Left forelimb (tissue), 1 donor: ENCODE measurements at places on chromosomes 5 and 9.
A peak's percentile ranks its signal among the peaks of the same experiment; 100 is the strongest.

- peak; percentile 78 for DNase-seq
These were observed 159.7 kb upstream of the VLDLR start for GRCh38 chr9:2461892-2462291.

- DNase-seq = no peak
These were observed 36.4 kb downstream of the GGTA1 start for GRCh38 chr9:121463026-121463807.

DNA sequence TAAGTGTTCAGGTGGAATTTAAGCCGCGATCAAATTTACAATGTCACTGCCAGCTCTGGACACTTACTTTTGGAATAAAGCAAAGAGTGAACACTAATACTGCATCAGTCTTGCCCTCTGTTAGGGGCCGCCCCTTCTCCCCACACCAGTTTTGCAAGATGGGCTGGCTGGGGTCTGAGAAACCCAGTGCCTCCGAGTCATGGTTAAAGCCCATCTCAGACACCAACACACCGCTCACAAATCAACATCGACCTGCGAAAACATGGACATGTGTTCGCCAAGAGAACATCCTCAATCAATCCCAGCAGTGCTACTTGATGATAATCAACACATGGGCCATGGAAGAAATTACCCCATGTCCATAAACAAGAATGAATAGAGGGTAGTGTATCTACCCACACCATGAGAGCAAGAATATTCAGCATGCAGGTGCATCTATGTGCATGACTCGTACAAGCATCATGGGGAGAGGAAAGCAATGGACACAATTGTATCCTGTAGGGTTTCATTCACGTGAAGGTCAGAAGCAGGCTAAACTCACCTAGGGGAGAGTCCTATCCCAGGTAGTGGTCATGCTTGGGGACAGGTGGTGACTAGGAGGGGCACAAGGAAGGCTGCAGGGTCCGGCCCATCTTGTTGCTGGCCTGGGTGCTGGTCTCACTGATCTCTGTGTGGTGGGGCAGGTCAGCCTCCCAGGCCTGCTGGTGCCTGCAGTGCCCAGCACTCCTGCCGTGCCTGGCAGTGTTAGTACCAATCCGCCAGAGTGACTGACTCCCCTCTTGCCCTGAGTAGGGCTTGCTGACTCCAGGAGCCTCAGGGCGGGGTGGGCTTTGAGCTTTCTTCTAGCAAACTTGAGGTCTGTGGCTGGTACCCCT, 5.0 kb downstream of the S1PR3 start:
- DNase-seq = no peak

DNA sequence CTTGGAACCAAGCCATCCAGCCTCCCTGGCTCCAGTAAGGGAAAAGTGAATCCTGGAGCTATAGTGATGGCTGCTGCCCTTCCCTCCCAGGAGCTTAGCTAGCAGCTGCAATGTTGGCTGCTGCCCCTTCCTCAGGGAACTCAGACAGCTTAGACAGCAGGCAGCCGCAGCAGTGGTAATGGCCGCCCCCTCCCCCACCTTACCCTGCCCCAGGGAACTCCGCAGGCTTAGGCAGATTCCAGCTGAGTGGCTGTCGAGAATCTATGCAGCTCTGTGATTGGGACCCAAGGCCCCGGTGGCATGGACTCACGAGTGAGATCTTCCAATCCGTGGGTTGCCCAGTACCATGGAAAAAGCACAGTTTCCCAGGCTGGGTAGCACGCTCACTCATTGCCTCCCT, 378.6 kb downstream of the NNT start:
- no peak for DNase-seq

- no peak for DNase-seq
These were observed 300.8 kb downstream of the SEMA5A start for GRCh38 chr5:9245071-9245470.

DNA sequence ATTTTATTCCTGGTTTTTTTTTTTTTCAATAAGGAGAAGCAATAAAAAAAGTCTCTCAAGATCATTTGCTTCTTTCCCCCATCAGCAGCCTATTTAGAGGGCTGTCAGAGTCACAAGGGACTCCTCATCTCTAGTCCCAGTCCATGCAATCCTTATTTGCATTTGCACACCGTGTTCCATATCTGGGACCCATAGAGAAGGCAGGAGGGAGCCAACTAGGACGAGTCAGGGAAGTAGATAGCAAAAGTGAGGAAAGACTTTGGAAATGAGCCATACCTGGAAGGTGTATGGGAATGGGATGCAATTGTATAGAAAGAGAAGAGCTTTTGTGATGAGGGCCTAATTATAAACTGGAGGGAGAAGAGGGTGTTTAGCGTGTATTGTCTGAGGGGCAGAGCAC, 160.0 kb downstream of the PIK3R1 start:
- DNase-seq = no peak

DNA sequence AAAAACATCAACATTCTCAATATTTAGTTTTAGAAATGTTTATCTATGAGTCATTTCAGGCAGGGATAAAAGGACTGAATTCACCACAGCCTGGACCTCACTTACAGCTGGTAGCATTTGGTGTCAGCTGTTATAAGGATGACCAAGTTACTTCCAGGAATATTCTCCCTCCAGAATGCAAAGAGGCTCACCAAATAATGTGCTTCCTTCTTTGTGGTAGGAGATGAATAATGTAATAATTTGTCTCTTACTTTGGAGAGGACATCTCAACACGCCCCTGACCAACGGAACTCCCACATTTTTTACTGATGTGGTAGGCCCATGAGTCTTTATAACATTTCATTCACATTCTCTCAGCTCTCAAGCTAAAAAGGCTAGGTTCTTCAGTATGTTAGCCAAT, 825.9 kb upstream of the GRAMD2B start:
- no peak for DNase-seq

GRCh38 chr5:1633605-1634336, 110.0 kb upstream of the LPCAT1 start:
- DNase-seq = peak; percentile 91

DNA sequence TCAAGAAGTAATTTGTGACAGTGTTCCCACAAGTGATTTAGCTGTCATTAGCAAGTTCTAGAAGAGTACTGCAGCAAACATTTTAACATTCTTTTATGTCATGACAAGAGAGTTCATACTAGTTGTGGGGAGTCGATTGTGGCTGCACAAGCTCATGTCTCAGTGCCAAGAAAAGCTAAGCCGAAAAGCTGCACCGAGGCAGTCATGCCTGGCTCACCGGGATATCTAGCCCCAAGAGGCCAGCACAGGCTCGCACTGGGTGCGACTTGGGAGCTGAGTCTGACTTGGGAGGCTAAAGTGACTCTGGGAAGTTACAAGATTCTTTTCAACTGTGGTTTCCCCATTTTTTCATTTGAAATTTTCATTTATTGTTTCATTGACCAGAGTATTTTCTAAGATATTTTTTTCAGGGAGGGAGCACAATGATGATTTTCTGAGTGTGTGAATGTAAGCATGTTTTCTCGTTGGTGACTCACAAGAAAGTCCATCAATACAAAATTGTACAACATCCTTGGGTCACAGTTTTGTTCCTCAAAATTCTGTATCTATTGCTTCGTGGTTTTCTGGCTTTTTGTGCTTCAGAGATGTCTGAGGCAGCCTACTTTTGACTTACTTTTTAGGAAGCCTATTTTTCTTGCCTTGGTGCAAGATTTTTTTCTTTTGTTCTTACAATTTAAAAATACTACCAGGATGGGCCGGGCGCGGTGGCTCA, 18.7 kb downstream of the CAST start:
- no peak for DNase-seq

DNA sequence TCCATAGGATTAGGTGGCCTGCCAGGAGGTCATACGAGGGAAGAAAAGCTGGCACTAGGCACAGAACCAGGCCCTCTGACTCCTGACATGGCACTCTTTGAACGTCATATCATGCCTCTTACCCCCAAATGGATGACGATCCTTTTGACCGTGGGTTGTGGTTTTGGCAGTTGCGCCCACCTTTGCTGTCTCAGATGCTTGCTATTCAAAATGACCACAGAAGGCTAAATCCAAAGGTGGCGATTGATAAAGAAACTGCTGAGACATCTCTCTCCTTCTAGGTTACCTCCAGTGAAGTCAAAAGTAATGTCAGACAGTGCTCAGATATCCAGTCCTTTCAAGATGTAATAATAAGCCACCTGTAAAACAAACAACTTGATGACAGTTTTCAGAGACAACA, 385.0 kb downstream of the EFNA5 start:
- no peak for DNase-seq

GRCh38 chr5:136619556-136619955, 254.2 kb upstream of the TRPC7 start:
- DNase-seq = no peak
